Psoas muscle (tissue), 8 donors: ENCODE measurements at places on chromosomes 2 and 18. TPM values are rescaled to one million over a fixed set of nuclear protein-coding genes. Genes with fewer than 3 reads are reported as not detected.

Gene SAG
- polyA plus RNA-seq = not detected

DNA sequence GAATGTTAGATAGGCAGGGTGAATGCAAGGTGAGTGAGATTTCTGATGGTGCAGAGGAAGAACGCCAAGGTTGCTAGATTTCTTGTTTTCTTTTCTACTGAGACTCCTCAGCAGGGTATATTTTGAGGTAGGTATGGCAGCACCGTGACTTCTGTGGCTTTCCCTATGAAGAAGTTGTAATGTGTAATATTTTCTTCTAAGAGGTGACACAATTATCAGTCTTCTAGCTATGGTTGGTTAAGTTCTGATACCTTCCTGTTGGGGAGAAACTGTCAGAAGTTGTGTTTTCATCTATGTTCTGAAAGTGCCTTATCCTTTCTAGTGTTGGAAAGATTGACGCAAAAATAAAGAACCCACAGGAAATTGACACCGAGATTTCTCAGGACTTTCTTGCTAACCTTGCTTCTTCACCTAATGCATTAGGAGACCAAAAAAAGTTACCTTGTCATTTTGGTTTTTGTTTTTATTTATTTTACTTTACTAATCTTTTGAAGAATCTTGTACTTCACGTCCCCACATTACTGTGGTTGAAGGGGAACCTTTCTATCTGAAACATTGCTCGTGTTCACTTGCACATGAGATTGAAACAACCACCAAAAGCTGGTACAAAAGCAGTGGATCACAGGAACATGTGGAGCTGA, 11.9 kb downstream of the IL18R1 start:
- no peak for DNase-seq

DNA sequence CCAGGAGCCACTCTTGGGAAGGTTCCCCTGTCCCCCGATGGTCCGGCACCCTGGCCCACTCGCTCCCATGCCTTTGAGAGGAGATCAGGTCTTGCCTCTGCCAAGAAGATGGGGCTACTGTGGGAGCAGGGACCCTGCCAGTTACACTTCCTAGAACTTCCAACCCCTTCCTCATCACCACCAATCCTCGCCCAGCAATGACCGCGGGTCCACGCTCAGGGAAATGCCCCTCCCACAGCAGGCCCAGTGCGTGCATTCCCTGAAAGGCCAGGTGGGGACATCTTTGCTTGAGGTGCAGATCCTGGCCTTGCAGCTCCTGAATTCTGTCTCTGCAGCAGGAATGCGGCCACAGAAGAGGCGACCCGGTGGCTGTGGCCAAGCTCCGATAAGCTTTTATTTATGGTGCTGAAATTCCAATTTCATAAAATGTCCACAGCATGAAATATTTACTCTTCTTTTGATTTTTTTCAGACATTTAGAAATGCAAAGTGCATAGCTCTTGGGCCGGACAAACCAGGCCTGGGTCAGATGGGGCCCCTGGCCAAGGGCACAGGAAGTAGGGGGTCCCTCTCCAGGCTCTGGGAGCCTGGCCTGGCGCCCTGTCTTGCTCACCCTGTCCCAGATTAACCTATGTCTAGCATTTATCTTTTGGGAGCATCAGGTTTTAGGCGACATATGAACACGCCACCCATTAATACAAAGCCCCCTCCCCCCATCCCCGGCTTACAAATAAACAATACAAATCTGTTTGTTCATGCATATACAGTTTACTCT, 29.8 kb downstream of the PXDN start:
- DNase-seq = no peak

GRCh38 chr2:171547720-171548119, 25.4 kb downstream of the CYBRD1 start:
- DNase-seq = no peak

DNA sequence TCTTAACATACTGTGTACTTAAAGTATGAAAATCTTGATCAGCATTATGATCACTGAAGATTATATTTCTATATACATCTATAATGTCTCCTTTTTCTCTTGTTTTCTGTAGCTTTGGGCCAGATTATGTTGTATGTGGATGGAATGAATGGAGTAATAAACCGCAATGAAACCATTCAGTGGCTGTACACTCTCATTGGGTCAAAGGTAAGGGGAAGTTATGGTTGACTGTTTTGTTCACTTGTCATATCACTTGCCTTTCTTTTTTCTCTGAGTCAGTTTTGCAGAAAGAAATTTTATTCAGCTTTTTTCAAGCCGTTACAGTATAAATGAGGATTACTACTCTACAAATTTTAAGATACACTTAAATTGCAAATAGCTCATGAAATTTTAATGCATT, 252.5 kb downstream of the TPGS2 start:
- no peak for DNase-seq

DNA sequence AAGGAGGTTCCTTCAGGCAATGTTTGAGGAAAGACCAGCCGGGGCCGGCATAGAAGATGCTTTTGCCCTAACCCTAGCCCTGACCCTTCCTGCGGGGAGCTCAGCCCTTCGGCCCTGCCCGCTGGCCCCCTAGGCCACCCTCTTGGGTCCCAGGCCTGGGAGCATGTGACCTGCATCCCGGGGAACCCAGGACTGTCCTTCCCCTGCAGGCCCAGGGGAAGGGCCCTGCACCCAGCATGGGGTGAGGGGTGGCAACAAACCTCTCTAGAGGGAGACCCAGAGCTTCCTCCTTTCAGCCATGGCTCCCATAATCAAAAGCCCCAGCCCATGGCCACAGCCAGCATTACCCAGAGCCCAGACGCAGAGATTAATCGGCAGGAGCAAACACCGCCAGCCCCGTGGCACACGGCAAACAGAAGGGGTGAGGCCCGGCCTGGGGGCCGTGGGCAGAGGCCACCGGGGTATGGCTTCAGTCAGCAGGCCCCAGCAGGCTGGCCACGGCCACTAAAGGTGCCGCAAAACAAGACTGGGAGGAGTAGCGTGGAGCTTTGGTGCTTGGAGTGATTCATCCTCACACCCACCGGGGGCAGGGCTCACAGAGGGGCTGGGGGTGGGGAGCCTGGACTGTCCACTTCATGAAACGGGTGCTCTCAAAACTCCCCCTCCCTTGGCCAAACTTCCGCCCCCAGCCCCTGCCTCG, 61.6 kb upstream of the HPCAL1 start:
- DNase-seq = no peak

GRCh38 chr2:73998451-73998850, 13.7 kb downstream of the TET3 start:
- no peak for DNase-seq
